GM12865 (cell line): ENCODE measurements at places on chromosomes 12 and 14.
A peak's percentile ranks its signal among the peaks of the same experiment; 100 is the strongest.

DNA sequence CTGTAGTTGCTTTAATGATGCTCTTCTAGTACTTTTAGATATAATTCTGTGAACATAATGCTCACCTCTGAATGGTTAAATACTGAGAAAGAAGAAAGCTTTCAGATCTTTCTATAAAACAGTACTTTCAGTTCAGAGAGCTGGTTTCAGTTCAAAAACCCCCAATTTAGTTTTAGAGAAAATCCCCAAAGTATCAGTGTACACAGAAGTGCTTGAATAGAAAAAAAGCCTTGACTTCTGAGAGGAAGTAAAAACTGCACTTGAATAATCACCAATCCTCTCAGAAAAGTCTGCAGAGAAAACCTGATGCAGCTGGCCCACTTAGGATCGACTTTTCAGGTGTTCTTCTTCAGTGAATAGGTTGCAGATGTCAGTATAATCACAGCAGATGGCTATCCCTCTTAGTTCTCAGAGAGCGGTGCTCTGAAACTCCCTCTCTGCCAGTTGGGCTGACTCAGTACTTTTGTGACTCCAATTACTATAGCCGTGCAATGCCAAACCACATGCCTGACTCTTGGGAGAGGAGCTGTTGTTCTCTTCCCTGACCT, 616.3 kb downstream of the LRFN5 start:
- DNase-seq = peak; percentile 82

DNA sequence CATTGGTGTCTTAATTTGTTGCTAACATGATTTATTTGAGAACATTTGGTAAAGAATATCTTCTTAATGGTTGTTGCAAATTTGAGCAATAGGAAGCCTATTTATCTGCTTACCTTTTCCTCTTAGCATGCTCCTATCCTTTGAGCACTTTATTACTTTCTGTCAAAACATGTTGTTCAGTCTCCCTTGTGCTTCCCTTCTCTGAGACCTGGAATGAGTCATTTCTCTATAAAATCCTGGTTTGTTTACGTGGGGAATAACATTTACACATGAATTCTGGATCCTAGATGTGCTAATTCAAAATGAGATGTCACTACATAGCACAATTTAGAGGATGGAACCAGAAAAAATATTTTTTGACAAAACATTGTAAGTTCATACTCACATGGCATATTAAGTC, 844.0 kb upstream of the LRFN5 start:
- no peak for DNase-seq

GRCh38 chr14:69540654-69541335, 33.9 kb downstream of the CCDC177 start:
- DNase-seq = peak; percentile 45

DNA sequence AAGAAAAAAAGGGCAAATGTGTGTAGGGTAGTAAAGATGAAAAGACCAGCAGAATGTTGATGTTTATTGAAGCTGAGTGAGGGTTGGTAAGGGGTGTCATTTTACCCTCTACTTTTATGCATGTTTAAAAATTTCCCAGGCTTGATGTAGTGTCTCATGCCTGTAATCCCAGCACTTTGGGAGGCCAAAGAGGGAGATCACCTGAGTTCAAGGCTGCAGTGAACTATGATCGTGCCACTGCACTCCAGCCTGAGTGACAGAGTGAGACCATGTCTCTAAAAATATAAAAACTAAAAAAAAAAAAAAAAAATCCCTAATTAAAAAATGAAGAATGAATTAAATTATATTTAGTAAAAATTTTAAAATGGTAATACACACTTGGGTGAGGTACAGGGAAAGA, 8.5 kb downstream of the SEL1L start:
- no peak for DNase-seq

GRCh38 chr14:50603565-50603964, 43.6 kb downstream of the ATL1 start:
- no peak for DNase-seq
